ENCODE measurements at places on chromosomes 13 and 19.

- DNase-seq: no peak
Measured at GRCh38 chr13:86810361-86810760, 860.8 kb upstream of the SLITRK5 start.

DNA sequence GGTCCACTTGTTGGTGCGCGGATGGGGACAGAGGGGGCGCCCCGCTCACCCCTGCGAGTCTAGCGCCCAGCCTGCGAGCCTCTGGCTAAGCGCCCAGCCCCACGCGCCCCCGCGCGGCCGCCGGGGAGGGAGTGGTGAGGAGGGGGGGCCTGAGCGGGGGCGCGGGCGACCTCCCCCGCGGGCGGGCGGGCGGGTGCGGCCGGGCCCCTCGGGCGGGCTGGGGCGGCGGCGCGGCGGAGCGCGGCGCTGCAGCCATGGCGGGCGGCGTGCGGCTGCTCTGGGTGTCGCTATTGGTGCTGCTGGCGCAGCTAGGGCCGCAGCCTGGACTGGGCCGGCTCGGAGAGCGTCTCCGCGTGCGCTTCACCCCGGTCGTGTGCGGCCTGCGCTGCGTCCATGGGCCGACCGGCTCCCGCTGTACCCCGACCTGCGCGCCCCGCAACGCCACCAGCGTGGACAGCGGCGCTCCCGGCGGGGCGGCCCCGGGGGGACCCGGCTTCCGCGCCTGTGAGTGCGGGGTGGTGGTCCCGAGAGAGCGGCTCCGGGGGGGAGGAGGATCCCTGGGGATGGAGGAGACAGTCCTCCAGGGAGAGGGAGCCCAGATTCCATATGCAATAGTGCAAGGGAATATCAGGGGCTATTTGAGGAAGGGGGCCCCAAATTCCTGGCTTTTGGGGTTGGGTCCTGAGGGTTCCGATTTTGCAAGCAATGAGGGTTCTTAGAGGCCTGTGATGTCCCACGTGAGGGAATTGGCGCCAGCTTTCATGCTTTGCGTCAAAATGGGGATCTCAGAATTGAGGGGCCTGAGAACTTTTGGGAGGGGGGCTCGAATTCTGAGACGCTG lies at the start of gene LTBP4:
Gene LTBP4 (plus strand): TSS at position 236 of the 841 bp plus-strand sequence. CDS start 19 bp downstream, at position 255.
- no peak for DNase-seq

GRCh38 chr13:40410315-40410714 lies 256.1 kb downstream of the FOXO1 start:
- no peak for DNase-seq

GRCh38 chr19:2815191-2815614 lies 4.5 kb upstream of the ZNF554 start:
- no peak for DNase-seq

- DNase-seq: no peak
Measured at GRCh38 chr13:101893021-101893420, 440.5 kb downstream of the ITGBL1 start.

- no peak for DNase-seq
Measured at GRCh38 chr19:30530751-30531150, 158.6 kb downstream of the ZNF536 start.

GRCh38 chr13:83780227-83780626 lies 102.0 kb downstream of the SLITRK1 start:
- peak; percentile 33 for DNase-seq

- DNase-seq: no peak
Measured at GRCh38 chr19:12838182-12838885, at the start of gene MAST1. MAST1 (plus strand) TSS chr19:12838515; CDS start chr19:12838573, 58 bp downstream.

- peak; percentile 58 for DNase-seq
Measured at GRCh38 chr19:14381689-14382474, 638 bp downstream of the ADGRE5 start.

DNA sequence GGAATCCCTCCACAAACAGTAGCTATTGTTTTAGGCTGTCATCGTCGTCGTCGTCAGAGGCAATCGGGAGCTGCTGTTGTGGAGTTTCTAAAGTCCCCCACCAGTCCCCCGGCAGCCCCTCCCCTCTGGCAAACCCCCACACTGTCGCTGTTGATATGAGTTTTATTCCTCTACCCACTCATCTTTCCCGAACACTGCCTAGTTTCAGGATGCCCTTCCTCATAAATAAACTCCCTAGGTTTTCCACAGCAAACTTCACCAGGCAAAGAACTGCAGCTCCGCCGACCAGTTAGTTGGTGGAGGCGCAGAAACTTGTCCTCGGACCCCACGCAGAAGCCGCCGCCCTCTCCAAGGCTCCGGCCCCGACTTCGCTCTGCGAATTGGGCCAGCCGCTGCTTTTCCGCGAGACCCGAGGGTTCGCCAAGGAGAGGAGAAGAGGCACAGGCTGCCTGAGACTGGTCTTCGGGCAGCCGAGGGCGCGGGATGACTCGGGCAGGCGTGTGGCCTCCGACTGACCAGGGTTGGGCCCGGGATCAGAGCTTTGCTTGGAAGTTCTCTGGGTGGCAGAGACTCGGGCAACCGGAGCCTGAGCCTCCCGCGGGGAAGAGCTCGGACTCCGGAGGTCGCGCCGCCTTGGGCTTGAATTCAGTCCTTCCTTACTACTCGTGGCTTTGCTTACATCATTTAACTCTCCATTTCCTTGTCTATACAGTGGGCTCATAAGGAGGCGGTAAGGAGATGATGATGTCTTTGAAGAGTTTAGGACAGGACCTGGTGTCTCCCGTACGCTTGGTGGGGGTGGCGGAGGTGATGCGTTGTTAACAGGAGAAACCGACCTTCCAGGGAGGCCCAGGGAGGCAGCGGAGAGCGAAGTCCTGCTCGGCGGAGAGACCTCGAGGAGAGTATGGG lies 7.9 kb downstream of the PDX1 start:
- DNase-seq: no peak

DNA sequence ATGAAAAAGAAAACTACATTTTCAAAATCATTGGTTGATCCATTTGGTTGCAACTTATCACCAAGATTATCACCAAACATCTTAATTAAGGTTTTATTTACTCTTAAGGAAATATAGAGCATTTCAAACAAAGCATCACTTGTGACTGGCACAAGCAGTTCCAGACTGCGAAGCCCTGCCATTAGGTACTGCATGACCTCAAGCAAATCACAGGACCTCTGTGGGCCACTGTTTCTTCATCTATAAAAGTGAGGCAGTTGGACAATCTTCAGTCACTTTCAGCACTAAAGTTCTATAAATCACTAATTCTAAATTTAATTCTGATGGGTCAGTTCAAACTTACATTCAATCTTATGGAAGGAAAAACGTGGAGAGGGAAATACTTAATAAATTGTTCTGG lies 2.0 kb downstream of the ELF1 start:
- DNase-seq: peak; percentile 28

- peak; percentile 36 for DNase-seq
Measured at GRCh38 chr13:39047560-39047959, 9.3 kb downstream of the NHLRC3 start.

- DNase-seq: no peak
Measured at GRCh38 chr13:20714563-20715329, 11.2 kb downstream of the IL17D start.

GRCh38 chr19:36128392-36128736 lies 11.5 kb upstream of the CAPNS1 start:
- DNase-seq: no peak

DNA sequence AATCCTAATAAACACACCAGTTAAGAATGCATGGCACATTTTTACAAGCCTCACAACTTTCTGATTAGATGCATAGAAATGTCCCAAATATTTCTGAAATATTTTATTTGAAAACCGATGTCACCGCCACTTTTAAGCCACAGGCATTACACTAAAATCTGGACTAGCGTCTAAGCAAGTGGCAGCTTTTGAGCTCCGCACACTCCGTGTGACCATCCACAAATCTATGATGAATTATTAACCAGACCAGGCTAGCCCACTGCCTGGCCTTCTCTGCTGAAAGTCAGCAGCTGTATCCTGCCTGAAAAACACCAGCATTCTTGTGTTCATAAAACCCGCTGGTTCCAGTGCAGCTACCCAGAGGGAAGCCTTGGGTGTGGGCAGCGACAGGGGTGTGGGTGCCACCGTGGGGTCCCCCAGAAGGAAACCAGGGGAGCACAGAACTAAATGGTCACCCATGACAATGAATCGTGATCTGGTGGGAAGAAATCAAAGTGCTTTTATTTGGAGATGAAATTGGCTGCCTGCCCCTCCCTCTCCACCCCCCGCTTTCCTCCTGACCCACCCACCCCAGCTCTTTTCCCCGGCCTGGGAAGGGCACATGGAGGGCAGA lies 13.8 kb downstream of the RASA3 start:
- DNase-seq: no peak

DNA sequence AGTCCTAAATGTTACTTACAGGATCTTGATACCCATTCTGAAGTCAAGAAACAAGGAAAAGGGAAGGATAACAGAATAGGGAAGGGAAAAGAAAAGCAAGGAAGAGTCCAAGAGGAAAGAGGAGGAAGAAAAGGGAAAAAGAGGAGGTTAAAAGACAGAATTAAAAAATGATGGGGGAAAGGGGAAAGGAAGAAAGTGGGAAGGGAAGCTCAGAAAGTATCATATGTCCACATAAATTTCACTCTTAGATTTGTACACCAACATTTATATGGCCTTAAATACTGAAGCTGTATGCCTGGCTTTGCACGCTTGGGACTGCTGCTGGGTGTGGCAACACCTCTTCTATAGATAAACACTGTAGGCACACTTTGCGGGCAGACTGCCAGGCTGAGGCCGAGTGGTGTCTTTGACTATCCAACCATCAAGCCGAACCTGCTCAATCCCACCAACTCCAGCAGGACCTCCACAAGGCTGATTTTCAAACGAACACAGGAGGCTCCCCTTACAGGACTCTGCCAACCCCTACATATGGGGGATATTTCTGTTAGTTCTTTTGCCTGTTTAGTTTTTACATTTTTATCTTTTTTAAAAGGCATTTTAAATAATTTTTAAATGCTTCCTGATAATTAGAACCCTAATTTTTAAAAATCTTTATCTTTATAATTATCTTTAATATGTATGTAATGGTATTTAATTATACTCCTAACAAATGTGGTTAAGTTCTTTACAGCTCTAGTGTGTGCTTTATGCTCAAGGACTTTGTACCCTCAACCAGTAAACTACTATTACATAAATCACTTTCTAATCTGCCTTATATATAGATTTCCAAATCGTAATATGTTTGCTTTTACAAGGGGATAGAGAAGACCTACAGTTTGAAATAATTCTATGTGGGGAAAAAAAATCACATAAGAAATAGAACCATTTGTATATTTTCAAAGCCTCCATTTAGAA lies 154.2 kb downstream of the DIAPH3 start:
- no peak for DNase-seq

DNA sequence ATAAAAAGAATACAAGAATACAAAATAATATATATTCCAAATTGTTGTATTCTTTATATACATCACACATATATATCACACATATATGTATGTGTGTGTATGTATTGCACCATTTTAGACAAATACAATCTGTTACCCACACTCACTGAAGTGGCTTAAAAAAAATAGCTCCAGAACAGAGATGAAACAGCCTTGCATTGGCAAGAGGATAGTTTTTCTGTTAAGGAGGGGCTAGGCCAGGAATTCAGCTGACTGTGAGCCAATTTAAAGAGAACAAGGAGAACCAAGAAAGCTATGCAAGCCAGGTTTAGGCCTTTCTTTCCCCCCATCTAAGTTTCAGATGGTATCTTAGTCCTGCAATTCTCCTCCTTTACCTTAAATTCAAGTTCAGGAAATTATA lies 257.5 kb downstream of the MZT1 start:
- DNase-seq: no peak

DNA sequence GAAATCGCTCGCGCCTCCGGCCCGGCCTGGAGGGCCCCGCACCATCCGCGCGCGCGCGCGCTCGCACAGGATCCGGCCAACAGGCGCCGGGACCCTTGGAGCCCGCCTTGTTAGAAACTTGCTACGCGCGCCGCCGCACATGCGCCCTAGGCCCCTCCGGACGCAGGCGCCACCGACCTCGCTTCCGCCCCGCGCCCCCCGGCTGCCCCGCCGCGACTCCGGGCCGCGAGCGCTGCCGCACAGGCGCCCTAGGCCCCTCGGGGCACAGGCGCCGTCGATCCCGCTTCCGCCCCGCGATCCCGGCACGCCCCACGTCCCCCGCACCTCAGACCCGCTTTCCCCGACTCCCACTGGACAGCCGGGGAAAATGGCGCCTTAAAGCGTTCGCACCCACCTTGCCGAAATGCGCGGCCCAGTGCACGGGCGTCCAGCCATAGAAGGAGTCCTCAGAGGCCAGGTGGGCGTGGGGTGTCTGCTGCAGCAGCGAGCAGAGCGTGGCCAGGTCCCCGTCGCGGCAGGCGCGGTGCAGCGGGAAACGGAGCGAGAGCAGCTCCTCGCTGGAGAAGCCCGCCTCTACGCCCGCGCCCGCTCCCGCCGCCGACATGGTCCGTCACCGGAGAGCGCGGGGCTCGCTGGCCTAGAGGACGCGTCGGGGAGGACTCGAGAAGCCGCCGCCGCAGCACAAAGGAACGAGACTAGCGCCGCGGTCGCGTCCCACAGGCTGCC lies 375 bp downstream of the ANKRD10 start:
- DNase-seq: no peak

- no peak for DNase-seq
Measured at GRCh38 chr19:15289673-15290072, 42.7 kb downstream of the BRD4 start.

GRCh38 chr13:87120476-87120875 lies 550.7 kb upstream of the SLITRK5 start:
- no peak for DNase-seq

GRCh38 chr13:23432626-23433025 lies 876 bp downstream of the SACS start:
- no peak for DNase-seq

GRCh38 chr19:3632739-3633558 lies 6.4 kb upstream of the CACTIN start:
- DNase-seq: no peak

GRCh38 chr13:29573190-29573589 lies 22.3 kb downstream of the SLC7A1 start:
- no peak for DNase-seq

DNA sequence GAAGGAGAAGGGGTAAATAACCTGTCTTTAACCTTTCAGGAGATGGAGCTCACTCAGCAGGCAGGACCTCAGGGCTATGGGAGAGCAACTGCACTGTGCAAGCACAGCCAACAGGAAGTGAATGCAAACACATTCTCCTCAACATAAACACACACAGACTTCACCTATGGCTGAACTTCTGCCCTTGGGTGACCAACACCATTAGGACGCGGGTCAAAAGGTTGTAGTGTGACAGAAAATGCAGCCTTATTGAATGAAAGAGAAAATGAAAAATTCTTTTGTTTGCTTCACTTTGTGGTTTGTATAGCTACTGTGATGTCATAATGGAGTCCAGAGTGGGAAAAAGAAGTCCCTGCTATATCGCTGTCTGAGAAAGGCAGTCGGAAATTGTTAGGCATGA lies 323.0 kb downstream of the NDFIP2 start:
- DNase-seq: no peak

GRCh38 chr19:29567366-29567915 lies 38.6 kb upstream of the POP4 start:
- DNase-seq: no peak

GRCh38 chr13:75153834-75154233 lies 328.1 kb downstream of the TBC1D4 start:
- DNase-seq: no peak

GRCh38 chr13:65555962-65556361 lies 1674.2 kb downstream of the PCDH9 start:
- no peak for DNase-seq

All from mammary epithelial cell (primary cell).